ENCODE measurements at places on chromosomes 5 and 9.
A peak's percentile ranks its signal among the peaks of the same experiment; 100 is the strongest.

DNA sequence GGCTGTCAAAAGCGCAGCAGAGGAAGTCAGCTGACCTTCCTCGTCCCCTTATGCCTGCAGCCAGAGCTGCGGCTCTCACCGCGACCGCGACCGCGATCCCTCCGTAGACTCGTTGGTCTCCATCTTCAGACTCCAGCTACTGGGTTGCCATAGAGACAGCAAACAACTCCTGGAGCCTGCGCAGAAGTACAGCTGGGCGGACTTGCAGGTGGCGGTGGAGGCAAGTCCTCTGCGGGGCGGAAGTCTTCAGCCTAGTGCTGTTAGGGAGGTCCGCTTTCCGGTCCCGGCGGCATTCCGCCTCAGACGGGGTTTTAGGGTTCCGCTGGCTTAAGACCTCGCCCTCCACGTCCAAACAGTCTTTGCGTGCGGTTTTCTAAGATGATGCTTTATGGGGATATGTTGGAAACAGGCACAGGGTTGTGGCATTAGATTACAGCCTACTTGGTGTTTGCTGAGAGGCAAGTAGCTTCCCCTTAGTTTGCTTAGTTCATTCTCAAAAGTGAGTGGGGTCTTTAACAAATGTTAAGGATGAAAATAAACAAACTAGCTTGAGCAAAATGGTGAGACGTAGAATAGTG lies at the start of gene SPAG8:
Gene SPAG8 (minus strand): TSS at position 238 of the 578 bp plus-strand sequence. CDS start 115 bp downstream, at position 123.
- DNase-seq: peak; percentile 95

- no peak for DNase-seq
These were observed 86.1 kb downstream of the SMIM23 start for GRCh38 chr5:171871711-171872110.

- no peak for DNase-seq
These were observed 157.1 kb downstream of the OLFM1 start for GRCh38 chr9:135244271-135245221.

GRCh38 chr9:13688990-13689600 lies 409.6 kb upstream of the MPDZ start:
- DNase-seq: peak; percentile 15

GRCh38 chr9:211036-211435 lies 3.6 kb upstream of the DOCK8 start:
- DNase-seq: no peak

- peak; percentile 60 for DNase-seq
These were observed 209.4 kb downstream of the PIK3R1 start for GRCh38 chr5:68424799-68425537.

GRCh38 chr9:78325343-78325742 lies 28.4 kb downstream of the PSAT1 start:
- peak; percentile 57 for DNase-seq

DNA sequence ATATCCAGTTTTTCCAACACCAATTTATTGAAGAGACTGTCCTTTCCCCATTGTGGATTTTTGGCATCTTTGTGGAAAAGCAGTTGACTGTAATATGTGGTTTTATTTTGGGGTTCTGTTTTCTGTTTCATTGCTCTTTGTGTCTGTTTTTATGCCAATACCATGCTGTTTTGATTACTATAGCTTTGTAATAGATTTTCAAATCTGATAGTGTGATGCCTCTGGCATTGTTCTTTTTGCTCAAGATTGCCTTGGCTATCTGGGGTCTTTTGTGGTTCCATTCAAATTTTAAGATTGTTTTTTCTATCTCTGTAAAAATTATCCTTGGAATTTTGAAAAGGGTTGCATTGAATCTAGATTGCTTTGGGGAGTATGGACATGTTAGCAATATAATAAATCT lies 99.5 kb downstream of the NDUFAF2 start:
- DNase-seq: no peak

- no peak for DNase-seq
These were observed 11.3 kb upstream of the CDH6 start for GRCh38 chr5:31182136-31182535.

- DNase-seq: no peak
These were observed 359.5 kb downstream of the TMEM167A start for GRCh38 chr5:82717738-82718137.

- no peak for DNase-seq
These were observed 403.5 kb upstream of the TYRP1 start for GRCh38 chr9:12289711-12290110.

All from GM03348 (cell line).